Bone marrow (tissue), 2 donors: ENCODE measurements at places on chromosomes 5 and 9.

GRCh38 chr5:160369990-160370712, at the start of gene C1QTNF2:
TSS of gene C1QTNF2 (minus strand) at chr5:160370626. CDS start at chr5:160355011, 15,615 bp downstream.
- DNase-seq, result no peak

GRCh38 chr5:17713301-17713700, 79.0 kb downstream of the TAF11L14 start:
- no peak for DNase-seq

DNA sequence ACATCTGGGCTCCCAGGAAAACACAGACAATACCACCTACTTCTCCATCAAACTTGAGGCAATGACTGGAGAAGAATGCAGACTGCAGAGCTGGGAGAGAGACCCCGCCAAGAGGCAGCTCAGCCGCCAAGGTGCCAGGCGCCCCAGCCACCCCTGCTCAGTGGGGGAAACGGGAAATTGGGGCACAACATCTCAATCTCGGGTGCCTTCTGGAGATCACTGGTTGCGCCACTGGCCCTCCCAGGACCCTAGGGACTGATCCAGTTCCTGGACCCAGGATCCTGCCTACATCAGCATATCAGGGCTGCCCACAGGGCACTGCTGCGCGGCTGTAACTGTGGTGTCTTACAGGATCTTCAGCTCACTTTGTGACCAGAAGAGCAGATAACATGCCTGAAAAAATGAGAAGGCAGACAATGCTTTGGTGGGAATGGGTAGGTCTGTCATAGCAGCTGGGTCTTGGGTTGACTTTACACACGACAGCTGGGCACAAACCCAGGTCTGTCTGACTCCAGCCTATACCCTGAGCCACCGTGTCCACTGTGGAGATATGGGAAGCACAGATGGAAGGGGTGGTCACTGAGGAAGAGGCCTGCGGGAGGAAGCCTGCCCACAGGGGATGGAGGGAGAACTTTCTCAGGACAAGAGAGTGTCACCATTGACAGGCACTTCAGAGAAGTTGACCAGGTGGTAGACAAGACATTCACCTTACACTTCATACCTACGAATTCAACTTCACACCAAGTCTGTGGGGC, 135.2 kb upstream of the RAPGEF1 start:
- DNase-seq, result no peak

- DNase-seq, result no peak
These were observed 308.8 kb upstream of the ADAMTS16 start for GRCh38 chr5:4831325-4831724.

GRCh38 chr5:149731617-149732323, 1.7 kb downstream of the PPARGC1B start:
- peak; percentile 39 for DNase-seq

GRCh38 chr9:115200711-115201505, 83.0 kb upstream of the TNC start:
- no peak for DNase-seq

DNA sequence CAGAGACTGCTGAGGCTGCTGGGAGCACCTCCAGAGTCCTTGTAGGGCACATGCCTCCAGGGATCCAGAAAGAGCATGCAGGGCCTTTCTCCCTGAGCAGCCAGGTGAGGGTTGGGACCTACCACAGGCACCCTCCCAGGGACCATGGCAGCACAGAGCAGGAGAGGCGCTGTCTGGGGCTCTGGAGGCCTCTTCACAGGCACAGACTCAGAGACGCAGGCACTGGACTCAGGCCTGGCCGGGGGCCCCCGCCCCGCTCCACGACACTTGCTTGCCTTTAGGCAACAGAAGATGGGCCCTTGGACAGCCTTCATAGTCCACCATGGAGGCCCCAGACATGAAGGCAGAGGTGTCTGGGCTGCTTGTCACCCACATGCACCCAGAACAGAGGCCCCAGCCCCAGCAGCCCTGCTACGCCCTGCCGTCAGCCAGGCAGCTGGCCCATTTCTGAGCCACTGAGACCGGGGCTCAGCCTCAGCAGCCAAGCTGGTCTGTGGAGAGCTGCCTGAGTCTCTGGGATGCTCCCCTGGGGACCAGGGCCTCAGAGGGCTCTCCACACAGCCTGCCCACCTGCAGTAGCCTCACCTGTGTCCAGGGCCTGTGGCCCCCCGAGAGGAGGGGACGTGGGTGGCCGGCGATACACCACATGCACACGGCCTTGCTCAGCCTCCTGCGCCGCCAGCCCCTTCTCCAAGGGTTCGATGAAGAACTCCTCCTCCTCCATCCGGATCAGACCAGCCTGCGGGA, 72.8 kb downstream of the ADAMTS2 start:
- no peak for DNase-seq

DNA sequence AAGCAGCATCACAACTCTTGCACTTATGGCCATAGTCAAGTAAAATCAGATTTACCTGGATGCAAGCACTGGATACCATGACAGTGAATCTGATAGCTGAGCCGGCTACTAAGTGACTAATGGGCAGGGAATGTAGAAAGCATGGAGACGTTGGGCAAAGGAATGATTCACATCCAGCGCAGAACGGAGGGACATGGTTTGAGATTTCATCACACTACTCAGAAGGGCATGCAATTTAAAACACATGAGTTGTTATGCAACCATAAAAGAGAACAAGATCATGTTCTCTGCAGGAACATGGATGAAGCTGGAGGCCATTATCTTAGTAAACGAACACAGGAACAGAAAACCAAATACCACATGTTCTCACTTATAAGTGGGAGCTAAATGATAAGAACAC, 169.1 kb upstream of the PIK3R1 start:
- no peak for DNase-seq

- no peak for DNase-seq
These were observed 387.4 kb downstream of the CETN3 start for GRCh38 chr5:90022002-90022710.

GRCh38 chr9:5579881-5580280, 49.0 kb upstream of the RIC1 start:
- no peak for DNase-seq

DNA sequence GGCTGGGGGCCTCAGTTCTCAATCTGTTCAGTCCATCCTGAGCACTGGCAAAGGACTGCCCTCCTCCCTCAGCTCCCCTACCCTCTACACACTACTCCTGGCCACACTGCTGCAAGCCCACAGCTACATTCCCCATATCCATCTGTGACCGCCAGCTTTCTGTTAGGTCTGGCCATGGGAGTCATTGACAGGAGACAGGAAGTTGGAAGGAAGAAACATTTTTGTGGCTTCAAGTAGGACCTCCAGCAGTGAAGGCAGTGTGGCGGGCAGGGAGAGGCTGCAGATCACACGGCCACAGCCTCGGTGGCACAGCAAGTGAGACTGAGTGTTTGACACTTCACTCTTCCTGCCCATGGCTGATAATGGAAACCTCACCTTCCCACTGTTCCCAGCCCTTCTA, 55.9 kb downstream of the SECISBP2 start:
- no peak for DNase-seq

DNA sequence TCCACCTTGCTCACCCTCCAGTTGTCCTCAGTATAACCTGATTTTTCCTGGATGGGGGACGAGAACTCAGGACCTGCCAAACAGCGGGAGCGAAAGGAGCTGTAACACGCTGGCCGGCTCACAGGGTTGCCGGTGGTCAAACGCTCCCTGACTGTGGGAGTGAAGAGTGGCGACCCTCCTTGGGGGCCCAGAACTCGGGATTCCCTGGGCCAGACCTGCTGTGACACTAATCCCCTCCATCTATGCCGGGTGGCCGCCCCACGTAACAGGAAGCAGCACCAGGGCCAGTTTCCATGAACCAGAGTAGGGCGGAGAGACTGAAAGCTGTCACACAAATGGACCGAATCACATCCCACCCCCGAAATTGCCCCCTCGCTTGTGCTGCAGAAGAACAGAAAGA, 1809.2 kb upstream of the ACO1 start:
- DNase-seq, result no peak

GRCh38 chr5:6338135-6338534, 40.2 kb downstream of the MED10 start:
- DNase-seq, result no peak

- peak; percentile 13 for DNase-seq
These were observed 129.5 kb downstream of the NIPBL start for GRCh38 chr5:37005946-37006540.
